Mucosa of descending colon (tissue), 3 donors: ENCODE measurements at places on chromosomes 2 and 18. TPM values are rescaled to one million over a fixed set of nuclear protein-coding genes. Genes with fewer than 3 reads are reported as not detected.

DNA sequence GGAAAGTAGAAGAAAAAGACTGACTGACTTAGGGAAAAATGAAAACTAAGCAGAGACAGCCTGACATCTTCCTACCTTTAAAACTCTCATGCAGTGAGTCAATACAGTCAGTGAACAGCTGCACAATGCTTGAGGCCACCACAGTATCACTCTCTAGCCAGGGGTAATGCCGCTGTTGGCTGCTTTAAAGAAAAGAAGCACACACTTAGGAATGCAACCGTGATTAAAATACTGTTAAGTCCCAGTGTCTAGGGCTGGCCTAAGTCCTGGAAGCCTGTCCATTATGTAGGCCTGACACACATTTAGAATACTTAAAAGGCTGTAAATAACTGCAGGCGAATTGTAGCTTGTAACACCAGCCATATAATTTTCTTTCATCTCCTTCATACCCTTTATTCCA, 50.7 kb downstream of the SIGLEC15 start:
- DNase-seq: no peak

GRCh38 chr2:69668598-69668997, 25.1 kb upstream of the AAK1 start:
- DNase-seq: no peak

GRCh38 chr2:88281302-88282217, 111.4 kb downstream of the THNSL2 start:
- DNase-seq: no peak

GRCh38 chr2:9660781-9661180, 30.0 kb upstream of the YWHAQ start:
- DNase-seq: no peak

CCBE1 gene
- 1.6 TPM for total RNA-seq

CDH19 gene
- total RNA-seq: 22.2 TPM

- no peak for DNase-seq
These were observed 15.1 kb downstream of the PLCD4 start for GRCh38 chr2:218622606-218623365.

- DNase-seq: no peak
These were observed 71.3 kb upstream of the SPRED2 start for GRCh38 chr2:65503746-65504145.
